ENCODE measurements at places on chromosomes 6 and 20. TPM values are rescaled to one million over a fixed set of nuclear protein-coding genes. Genes with fewer than 3 reads are reported as not detected.

The CGA gene
- not detected for polyA plus RNA-seq

The CRISP2 gene
- not detected for polyA plus RNA-seq

The CPNE5 gene
- polyA plus RNA-seq = 90.1 TPM

GRCh38 chr6:97176468-97176867 lies 106.5 kb downstream of the MMS22L start:
- no peak overlapping the region for H3K27ac ChIP-seq
- no peak overlapping the region for H3K4me3 ChIP-seq
- peaks cover 5% of the 10 kb centered on the region for H3K4me1 ChIP-seq
- peaks cover 9% of the 10 kb centered on the region for H3K36me3 ChIP-seq

DNA sequence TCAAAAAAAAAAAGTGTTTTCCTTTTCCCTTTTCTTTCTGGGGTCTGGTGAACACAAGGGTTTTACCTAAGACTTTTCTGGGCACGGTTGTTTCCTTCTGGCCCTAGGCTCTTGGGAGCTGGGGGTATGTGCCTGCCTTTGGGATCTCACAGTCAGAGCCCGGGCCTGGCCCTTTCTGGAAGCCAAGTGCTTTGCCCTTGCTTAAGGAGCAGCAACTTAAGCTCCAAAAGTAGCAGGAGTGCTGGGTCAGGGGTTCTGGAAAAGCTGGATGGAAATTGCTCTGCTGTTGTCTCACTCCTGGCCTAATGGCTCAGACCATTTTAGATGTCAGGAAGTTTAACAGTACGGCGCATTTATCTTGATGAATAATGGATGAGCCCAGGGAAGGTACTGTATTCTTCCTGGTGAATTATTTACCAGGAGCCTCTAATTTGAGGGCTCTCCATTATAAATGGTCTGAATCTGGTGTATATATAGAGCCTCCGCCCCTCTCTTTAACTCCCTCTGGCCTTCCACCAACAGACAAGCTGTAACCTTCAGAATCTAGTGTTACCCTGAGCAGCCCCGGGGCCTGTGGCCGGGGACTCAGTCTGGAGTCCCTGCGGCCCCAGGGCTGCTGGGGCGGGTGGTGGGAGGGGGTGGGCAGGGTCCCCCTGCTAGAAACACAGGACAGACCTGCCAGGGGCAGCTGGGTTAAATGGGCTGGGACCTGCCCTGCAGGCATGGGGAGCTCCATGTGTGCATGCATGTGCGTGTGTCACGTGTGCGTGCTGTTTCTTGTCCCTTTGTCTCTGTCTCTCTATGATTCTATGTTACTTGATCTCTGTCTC lies 37.5 kb downstream of the PTK7 start:
- H3K27me3 ChIP-seq = no peaks in the 10 kb centered on the region
- no peaks in the 10 kb centered on the region for H3K4me1 ChIP-seq
- no peaks in the 10 kb centered on the region for H3K36me3 ChIP-seq

DNA sequence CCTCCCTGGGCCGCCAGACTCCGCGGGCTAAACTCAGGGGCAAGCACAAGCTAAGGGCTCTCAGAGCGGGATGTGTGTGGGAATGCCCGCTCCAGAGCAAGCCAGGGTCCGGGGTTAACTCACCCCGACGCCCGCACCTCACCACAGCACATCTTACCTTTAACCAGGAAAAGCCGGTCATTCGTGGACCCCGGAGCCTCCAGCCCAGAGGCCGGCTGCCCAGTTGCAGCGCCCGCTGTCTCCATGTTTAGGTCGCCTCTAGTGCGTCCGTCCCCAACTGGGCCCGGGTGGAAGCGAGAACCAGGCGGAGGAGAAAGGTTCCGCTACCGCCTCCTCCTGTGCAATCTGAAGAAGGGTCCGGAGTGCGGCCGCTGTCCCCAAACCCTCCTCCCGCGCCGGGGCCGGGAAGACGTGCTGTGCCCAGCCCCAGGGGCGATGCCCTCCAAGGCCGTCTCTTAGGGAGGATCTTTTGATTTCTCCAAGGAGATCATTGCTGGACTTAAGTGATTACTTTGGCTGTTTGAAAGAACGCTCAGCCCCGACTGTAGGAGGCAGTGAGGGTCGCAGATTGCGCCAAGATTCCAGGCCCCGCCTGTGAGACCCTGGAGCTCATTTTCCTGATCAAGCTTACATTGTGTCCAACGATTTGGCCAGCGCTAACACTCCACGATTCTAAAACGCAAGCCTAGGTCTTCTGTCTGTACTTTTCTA lies at the start of gene TMEM242:
Gene TMEM242 (minus strand): TSS at position 265 of the 711 bp plus-strand sequence. CDS start 20 bp downstream, at position 245.
- H3K36me3 ChIP-seq = no peaks in the 10 kb centered on the region
- H3K27ac ChIP-seq = peak within 1 kb of the TSS; percentile 95
- peak; percentile 84 for DNase-seq
- H3K27me3 ChIP-seq = peaks cover 35% of the 10 kb centered on the region
- peak within 1 kb of the TSS; percentile 96 for H3K4me3 ChIP-seq
- peaks cover 20% of the 10 kb centered on the region for H3K4me1 ChIP-seq

DNA sequence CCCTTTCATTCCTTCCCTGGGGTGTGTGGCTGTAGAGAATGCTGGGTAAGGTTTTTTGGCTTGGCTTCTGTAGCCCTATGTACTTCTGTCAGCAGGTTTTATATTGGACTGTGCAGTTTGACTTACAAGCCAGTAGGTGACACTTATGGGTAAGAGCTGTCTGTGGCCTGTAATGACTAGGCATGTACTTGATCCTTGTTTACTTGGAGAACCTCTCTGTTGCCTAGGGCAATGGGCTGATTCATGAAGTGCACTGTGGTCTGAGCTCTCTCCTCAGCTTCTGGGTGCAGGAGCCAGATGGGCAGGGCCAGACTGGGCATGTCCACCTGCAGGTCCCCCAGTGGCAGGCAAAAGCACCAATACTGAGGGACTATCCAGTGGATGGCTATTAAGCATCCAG lies 544.6 kb downstream of the ADGRB3 start:
- no peaks in the 10 kb centered on the region for H3K27me3 ChIP-seq
- no peaks in the 10 kb centered on the region for H3K36me3 ChIP-seq
- H3K4me3 ChIP-seq = no peak overlapping the region
- no peaks in the 10 kb centered on the region for H3K4me1 ChIP-seq

DNA sequence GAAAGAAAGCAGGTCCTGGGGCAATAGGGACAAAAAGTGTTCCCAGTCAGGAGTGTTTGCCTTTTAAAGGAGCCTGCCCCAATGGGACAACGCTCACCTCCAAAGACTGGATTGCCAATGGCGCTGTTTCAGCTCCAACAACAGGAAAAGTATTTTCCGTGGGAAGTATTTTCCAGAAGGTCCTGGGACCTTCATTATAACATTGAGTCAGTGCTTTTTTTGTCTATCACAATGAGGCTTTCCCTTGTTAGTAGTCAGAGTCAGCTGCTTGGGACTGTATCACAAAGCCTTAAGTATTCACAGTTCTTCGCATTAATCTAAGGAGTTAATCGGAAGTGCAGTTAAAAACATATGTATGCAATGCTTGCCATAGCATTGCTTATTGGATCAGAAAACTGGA lies 17.3 kb downstream of the TRAF3IP2 start:
- no peaks in the 10 kb centered on the region for H3K27me3 ChIP-seq
- H3K4me3 ChIP-seq = no peak overlapping the region
- H3K4me1 ChIP-seq = peaks cover 31% of the 10 kb centered on the region
- DNase-seq = no peak

- no peak for DNase-seq
- H3K27me3 ChIP-seq = peaks cover 11% of the 10 kb centered on the region
- H3K27ac ChIP-seq = no peak overlapping the region
- no peaks in the 10 kb centered on the region for H3K4me1 ChIP-seq
- H3K36me3 ChIP-seq = peaks cover 8% of the 10 kb centered on the region
Observed at GRCh38 chr20:57785720-57786119, 75.9 kb upstream of the PMEPA1 start.

DNA sequence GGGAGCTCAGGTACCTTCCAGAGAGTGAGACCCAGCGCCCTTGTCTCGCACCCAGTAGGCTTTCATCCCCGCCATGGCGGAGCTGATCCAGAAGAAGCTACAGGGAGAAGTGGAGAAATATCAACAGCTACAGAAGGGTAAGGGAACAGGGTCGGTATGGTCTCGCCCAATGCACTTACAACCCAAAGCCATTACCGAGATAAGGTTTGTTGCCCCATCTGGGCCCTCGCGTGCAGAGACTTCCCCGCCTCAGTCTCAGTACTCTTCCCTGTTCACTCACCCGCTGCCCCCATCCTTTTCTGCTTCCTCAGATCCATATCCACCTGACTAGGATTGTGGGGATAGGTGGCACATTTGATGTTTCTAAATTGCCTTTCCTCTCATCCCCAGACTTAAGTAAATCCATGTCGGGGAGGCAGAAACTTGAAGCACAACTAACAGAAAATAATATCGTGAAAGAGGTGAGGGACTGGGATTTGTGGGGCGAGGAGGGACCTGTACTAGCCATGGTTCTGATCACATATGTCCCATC lies 449 bp downstream of the PFDN6 start:
- DNase-seq = no peak
- peak overlapping the region; percentile 98 for H3K27ac ChIP-seq
- H3K4me1 ChIP-seq = peaks cover 56% of the 10 kb centered on the region
- H3K4me3 ChIP-seq = peak overlapping the region; percentile 97
- H3K27me3 ChIP-seq = no peaks in the 10 kb centered on the region

GRCh38 chr6:125169058-125169457 lies 15.5 kb downstream of the TPD52L1 start:
- no peak overlapping the region for H3K4me3 ChIP-seq
- no peak overlapping the region for H3K27ac ChIP-seq
- no peaks in the 10 kb centered on the region for H3K4me1 ChIP-seq
- H3K27me3 ChIP-seq = peaks cover 23% of the 10 kb centered on the region
- DNase-seq = no peak

GRCh38 chr6:144574796-144575195 lies 289.7 kb downstream of the UTRN start:
- H3K4me1 ChIP-seq = no peaks in the 10 kb centered on the region
- no peak overlapping the region for H3K4me3 ChIP-seq
- peaks cover 38% of the 10 kb centered on the region for H3K36me3 ChIP-seq
- no peak for DNase-seq
- H3K27me3 ChIP-seq = no peaks in the 10 kb centered on the region
